Testis (tissue), 5 donors: ENCODE measurements at places on chromosomes 5 and 9.

DNA sequence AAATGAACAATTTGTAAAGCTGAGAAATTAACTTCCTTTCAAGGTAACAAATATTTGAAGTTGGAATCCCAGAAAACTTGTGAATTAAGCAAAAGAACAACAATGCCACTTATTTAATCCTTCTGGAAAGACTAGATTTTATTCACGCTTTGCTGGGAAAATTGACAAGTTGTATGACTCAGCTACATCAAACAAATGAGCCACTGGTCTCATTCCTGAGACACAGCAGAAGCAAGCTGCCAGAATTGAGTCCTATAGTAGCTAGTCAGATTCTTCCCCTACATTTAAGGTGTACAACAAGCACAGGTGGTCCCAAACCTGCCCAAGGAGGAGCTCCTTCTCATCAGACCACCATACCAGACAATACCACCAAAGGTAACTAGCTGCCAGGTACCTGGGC, 280.7 kb downstream of the SPOCK1 start:
- DNase-seq, result no peak

GRCh38 chr5:106085136-106085535, 1585.6 kb downstream of the EFNA5 start:
- DNase-seq, result no peak

GRCh38 chr5:58406394-58406793, 53.5 kb downstream of the PLK2 start:
- DNase-seq, result no peak

GRCh38 chr9:131678499-131679111, 61.3 kb downstream of the RAPGEF1 start:
- peak; percentile 53 for DNase-seq

- DNase-seq, result no peak
These were observed 196.7 kb downstream of the WDR70 start for GRCh38 chr5:37575541-37576489.

DNA sequence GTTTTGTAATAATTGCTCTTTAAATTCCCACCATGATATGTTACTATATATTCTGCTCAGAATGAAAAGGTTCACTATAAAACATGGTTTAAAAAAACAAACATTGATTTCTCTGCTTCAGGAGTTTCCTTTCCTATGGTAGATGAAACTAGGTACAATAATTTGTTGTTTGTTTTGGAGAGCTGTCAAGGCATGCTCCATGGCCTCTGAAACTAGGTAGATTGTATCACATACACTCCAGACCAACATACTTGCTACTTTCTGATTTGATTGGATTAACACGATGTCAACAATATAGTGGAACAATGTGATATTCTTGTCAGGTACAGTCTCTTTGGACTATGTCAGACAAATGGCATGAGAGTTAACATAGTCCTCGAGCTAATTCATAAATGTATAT, 452.7 kb upstream of the CDH9 start:
- no peak for DNase-seq

GRCh38 chr9:126232461-126232860, 94.2 kb upstream of the MVB12B start:
- no peak for DNase-seq

- no peak for DNase-seq
These were observed 112.7 kb downstream of the NRG2 start for GRCh38 chr5:139930406-139930805.

- DNase-seq, result no peak
These were observed 40.4 kb downstream of the ABLIM3 start for GRCh38 chr5:149181732-149182131.

- no peak for DNase-seq
These were observed 397.6 kb downstream of the RASEF start for GRCh38 chr9:82665324-82665723.

- no peak for DNase-seq
These were observed 5.7 kb downstream of the FGD3 start for GRCh38 chr9:92952906-92953610.
